KBM-7 (cell line): ENCODE measurements at places on chromosomes 11 and 22.

DNA sequence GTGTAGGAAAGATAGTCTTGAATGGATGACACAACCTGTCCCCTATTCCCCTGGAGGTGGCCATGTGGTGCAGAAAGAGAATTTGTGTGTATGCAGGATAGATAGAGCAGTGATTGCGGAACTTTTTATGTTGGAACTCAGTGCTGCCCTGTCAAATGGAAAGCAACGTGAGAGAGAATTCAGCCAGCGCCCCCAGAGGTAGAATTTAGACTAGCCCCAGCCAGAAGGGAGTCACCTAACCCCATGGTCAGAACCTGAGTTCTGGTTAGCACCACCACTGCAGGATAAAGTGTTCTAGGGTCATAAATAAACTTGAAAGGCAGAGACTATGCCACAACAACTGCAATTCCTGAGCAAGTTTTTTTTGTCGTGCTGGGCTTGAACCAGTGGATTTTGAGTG lies 152.9 kb upstream of the GRIA4 start:
- no peak for DNase-seq

GRCh38 chr11:26947904-26948639 lies 45.8 kb upstream of the FIBIN start:
- DNase-seq: no peak

DNA sequence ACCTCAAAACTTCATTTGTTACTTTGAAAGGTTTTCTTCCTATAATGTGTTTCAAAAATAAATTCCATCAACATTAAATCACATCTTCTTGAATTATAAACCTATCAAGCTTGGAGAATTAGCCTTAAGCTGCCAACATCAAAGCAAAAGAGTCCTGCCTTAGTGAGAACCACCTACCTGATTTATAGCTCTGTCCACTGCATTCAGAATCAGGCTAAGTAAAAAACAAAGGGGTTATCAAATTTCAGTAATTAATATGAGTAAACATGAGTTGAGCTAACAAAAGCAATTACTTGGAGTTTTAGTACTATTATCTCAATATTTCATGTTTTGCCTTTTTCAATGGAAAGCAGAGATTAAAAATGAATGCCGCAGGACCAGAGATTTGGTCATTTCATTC lies 73.9 kb downstream of the CADM1 start:
- no peak for DNase-seq

GRCh38 chr11:77167791-77168190 lies 39.7 kb downstream of the MYO7A start:
- DNase-seq: no peak

DNA sequence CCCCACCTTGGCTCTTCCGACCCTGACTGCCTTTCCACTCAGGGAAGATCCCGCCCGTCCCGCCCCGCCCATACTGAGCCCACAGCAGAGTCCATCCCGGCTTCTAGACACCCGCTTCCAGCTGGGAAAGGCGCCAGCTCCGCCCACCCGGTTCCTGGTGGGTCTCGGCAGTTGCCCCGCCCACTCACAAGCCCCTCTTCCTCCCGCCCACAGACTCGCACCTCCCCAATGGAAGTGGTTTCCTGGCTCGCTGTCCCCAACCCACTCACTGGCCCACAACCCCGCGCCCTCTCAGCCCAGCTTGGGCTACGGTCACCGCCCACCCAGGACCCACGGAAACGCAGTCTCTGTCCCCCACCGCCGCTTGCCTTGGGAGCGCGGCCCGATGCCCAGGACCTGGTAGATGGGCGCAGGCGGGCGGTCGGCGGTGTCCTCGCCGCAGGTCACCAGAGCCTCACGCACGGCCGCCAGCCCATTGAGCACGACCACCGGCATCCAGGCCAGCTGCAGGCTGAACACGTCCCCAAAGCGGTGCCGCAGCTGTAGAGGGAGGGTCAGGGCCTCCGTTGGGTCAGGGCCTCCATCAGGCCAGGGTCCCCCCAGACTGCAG lies 22.2 kb upstream of the CYP2D6 start:
- DNase-seq: no peak

- no peak for DNase-seq
Observed at GRCh38 chr11:46914363-46914762, 4.0 kb downstream of the LRP4 start.

GRCh38 chr11:93686226-93686625 lies 24.7 kb downstream of the CEP295 start:
- DNase-seq: no peak

GRCh38 chr22:48146426-48146825 lies 1384.0 kb downstream of the TBC1D22A start:
- DNase-seq: no peak
